ENCODE measurements at places on chromosomes 1 and 21.

DNA sequence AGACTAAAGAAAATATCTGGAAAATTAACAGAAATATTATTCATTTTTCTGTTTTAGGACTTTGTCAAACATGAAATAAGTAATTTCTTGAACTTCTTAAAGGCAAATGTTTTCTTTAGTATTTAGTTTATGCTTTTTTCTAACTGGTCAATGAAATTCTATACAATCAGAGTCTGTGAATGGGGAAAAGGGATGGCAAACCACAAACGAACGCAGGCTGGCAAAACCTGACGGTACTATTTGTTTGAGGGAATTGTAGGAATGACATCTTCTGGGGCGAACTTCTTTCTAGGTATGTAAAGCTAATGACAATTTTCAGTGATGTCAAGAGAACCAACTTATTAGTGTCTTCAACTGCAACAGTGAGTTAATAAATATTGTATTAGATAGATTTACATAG is 156.0 kb downstream of the SIPA1L2 start:
- no peak for DNase-seq

GRCh38 chr21:37530901-37531351 is 164.4 kb downstream of the DYRK1A start:
- DNase-seq, result no peak

GRCh38 chr21:36716387-36716786 is 17.5 kb downstream of the SIM2 start:
- no peak for DNase-seq

DNA sequence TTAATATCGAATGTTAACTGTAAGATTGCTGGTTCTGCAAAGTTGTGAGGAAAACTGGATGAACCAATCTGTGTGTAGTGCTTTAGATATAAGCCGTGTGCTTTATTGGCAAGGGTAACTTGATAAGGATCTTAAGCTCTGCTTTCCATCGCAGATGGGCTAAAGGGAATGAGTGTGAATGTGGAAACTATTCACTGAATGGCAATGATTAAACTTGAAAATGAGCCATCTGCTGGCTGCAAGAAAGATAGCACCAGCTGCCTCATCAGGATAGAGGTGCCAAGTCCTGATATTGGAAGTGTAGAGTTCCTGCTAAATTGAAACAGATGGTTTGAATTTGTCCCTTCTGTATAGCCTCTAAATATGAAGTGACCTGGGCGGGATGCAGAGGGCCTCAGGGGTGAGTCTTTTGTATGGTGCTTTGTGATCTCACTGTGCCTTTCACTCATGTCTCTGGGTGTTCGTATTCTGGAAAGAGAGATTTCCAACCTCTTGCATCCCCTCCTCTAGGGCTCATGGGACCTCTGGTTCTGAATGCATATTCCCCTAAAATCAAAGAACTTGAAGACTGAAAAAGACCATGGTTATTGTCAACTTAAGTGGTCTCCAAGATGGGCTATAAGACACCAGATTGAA is 9.2 kb downstream of the FCRL3 start:
- DNase-seq, result no peak

DNA sequence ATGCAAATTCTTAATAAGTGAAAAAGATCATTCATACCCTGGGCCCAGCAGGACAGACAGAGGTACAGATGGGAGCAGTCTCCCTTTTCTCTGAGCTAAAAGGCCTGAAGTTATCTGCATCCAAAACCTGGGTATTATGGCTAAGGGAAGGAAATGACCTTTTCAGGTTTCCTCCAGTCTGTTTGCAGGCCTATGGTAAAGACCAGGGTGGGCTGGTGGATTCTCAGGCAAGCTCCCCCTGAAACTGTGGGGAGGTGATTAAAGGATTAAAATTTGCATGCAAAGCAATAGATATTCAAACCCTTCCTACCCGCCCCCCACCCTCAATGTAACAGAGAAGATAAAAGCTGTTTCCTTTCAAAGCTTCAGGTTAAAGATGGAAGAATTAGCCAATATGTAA is 471.8 kb upstream of the RUNX1 start:
- no peak for DNase-seq

DNA sequence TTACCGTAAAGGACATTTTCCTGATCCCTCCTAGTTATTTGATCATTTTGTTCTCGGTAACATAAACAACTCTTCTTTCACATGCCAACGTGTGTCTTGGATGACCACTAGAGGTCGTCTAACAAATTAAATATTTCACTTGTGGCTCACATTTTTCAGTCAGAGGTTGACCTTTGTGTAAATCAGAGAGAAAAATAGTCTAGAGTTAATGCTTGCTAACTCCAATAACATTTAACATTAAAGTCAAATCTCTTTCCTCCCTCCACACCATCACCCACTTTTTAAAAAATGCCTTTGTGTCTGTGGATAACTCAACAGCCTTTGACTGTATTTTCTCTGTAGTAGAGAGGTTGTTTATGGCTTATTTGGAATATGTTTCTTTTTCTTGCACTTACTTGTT is 220.5 kb upstream of the B3GALT2 start:
- no peak for DNase-seq

GRCh38 chr1:24206083-24206464 is 19.0 kb upstream of the IFNLR1 start:
- no peak for DNase-seq

- DNase-seq, result no peak
These were observed 87.5 kb upstream of the PLPPR4 start for GRCh38 chr1:99176753-99177152.

DNA sequence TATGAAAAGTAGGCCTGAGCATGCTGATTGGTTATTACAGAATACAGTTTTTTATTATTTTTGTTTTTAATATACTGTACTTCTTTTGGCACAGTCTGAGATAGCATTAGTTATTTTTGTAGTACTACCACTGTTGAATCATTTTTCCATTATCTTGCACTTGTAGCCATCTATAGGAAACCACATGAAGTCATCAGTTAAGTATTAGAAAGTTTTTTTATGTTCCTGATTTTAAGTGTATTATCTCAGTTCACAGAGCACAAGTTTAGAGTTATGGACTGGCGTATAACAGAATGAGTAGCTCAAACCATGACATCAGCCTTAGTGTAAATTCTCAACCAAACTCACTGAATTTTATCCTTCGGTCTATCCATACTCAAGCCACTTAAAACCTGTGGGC is 22.8 kb downstream of the DHX9 start:
- DNase-seq, result no peak

GRCh38 chr21:43020177-43020576 is 45.8 kb downstream of the PKNOX1 start:
- DNase-seq, result no peak

DNA sequence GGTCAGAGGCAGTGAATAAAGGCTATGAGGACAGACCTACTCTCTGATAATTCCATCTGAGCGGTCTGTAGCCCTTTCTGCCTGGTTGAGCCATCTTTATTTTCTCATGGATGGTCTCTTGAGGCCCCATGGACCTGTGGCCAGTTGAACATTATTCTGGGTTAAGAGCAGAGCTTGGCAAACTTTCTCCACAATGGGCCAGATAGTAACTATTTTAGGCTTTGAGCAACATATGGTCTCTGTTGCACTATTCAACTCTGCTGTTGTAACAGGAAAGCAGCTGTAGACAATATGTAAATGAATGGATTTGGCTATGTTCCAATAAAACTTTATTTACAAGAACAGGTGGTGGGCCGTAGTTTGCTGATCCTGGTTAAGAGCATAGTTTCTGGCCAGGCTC is 62.7 kb downstream of the KAZN start:
- no peak for DNase-seq

GRCh38 chr21:34889320-34889675 is 159.8 kb downstream of the RUNX1 start:
- DNase-seq, result no peak

DNA sequence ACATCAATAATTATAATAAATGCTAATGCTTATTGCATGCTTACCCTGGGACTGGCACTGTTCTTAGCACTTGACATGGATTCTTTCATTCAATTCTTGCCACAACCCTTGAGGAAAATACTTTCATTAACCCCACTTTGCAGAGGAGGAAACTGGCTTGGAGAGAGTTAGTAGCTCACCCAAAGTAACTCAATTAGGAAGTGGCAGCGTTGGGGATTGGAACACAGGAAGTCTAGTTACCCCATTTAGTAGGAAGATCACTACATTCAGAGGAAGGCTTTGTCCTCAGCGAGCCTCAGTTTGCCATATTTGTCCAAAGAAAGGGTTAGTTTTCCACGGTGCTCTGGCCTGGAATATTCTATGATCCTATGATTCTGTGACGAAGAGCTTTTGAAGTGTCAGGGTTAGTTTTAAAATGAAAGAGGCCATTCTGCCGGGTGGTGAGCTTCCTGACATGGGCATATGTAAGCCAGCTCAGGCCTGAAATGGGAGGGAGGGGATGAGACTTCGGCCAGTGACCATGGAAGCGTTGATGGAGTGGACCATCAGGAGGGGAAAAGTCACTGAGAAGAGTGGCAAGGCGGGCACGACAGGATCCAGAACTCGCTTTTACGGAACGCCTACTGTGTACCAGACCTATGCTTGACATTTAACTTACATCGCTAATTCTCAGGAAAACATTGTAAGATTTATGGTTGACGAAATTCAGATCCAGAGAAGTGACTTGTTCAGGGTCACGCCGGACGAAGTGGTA is 28.2 kb upstream of the EPB41 start:
- DNase-seq, result no peak

DNA sequence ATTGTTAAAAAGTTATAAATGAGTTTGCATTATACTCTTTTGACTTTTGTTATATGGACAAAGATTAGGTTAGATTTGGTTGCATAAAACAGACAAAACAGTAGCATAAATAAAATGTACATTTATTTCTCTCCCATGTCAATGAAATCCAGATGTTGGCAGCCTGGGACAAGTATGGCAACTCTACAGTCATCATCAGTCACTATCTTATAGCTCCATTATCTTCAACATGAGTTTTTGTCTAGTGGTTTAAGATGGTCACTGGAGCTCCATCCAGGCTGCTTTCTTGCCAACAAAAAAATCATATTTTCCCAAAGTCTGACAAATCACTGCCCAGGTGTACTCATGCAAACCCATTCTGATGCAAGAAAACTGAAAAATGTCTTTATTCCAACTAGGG is 83.8 kb downstream of the CD58 start:
- no peak for DNase-seq

DNA sequence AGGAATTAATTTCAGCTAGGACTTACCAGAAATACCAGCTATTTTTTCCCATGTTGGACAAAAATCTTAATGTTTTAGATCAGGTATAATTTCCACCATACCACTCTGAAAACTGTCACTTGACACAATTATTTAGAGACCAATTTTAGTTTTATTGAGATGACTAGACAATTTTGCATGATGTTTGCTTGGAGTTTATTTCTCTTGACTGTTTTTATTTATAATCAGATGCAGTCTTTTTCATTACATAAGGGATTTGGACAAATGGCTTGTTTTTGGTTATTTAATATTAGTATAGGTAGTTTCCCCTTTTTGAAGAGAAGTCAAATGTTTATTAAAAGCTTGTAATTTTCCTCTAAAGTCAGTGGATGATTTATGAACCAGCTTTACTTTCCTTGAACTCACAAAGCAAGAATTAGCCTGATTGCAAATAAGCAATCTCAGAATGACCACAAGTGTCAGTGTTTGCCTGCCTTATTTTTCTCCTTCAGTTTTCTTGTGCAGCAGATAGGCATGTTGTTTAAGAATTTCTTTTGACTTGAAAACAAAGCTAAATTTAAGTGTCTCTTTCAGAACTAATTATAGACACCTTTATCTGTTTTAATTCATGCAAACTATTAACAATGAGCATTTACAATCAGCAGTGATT is 3.8 kb upstream of the B3GALT2 start:
- DNase-seq, result no peak

DNA sequence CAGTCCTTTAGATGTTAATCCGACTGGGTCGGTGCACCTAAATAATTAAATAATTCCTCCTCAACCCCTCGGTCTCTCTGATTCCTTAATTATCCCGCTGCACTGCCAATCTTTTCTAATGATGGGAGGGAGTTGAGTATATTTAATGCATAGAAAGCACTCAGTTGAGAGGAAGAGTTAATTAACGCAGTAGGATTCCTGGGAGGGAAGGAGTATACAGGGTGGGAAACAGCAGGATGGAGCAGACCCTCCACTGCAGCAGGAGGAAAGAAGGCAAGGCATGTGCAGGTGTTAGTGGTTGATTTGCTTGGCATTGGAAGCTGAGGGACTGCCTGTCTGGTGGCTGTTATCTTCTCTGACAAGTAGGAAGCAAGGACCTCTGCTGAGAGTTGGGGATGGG is 9.9 kb upstream of the REN start:
- no peak for DNase-seq

GRCh38 chr1:7292714-7293419 is 478.2 kb upstream of the VAMP3 start:
- DNase-seq, result no peak

DNA sequence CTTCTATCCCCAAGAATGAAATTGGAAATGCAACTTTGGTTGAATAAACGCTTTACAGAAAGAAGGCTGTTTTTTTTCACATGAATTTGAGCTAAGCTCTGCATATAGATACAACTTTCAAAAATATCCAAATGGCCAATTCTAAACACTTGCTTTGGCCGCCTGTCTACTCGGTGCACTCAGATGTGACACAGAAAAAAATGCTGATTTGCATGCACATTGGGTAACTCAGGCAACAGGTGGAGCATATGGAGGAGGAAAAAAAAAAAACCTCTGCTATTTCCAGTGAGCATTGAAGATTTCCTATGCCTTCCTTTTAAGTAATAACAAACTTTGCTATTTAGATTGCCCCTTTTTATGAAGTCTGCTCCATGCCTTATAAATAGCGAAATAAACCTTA is 262.5 kb downstream of the GRIK1 start:
- DNase-seq, result no peak
